ENCODE measurements at places on chromosomes 11 and 22. TPM values are rescaled to one million over a fixed set of nuclear protein-coding genes. Genes with fewer than 3 reads are reported as not detected.

Gene TH
- total RNA-seq = not detected

DNA sequence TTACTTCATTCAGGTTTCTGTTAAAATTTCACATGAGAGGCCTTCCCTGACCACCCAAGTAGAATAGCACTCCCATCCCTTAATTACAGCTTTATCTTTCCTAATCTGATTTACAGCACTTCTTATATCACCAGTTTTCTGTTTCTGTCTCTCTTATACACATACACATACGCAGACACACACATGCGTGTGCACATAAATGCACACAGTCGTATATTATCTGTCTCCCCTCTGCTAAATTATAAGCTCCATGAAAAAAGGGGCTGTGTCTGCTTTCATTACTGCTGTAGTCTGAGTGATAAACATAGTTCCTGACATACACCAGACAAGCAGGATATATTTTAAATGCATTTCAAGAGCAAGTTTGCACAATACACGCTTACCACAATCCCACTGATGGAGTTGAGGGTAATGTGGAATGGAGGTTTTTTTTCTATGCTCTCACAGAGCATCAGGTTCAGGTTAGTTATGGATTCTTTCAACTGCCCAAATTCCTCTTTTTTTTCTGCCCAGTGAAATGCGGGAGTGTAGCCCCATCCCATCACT is 13.7 kb upstream of the TOP3B start:
- no peak for DNase-seq

- DNase-seq = peak; percentile 92
These were observed 57.6 kb downstream of the FBXO7 start for GRCh38 chr22:32531931-32532819.

DNA sequence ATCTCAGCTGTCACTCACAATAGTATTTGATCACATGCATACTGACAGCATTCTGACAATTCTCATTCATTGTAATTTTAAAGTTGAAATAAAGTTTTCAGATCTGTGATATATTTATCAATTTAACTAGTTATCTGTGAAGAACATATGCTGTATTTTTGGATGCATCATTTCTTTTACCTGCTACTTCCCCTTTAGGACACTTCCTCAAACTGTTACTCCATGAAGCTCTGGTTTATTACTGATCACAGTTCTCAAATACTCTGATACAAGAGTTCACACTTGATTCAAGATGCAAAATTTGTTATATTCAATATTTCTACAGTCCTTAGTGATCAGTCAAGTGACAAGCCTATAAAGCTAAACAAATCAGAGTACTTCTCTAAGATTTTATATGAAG is 1655.2 kb downstream of the LRRC4C start:
- DNase-seq = no peak

DNA sequence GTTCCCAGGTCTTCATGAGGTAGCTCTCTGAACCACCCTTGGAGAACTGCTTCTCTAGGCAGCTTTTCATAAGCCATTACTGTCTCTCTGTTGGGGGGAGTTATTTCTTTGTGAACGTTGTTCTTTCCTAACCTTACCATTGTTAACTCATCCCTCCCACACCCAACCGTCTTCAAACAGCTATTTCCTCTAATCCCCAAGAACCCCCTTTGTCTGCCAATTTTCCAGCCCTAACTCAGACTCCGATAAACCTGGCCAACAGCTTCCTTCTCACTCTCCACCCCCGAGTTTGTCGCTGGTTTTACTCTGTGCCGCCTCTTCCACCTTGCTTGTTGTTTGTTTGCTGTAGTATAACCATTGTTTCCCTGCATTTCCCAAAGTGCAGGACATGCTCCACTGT is 131.5 kb downstream of the CCDC34 start:
- no peak for DNase-seq

DNA sequence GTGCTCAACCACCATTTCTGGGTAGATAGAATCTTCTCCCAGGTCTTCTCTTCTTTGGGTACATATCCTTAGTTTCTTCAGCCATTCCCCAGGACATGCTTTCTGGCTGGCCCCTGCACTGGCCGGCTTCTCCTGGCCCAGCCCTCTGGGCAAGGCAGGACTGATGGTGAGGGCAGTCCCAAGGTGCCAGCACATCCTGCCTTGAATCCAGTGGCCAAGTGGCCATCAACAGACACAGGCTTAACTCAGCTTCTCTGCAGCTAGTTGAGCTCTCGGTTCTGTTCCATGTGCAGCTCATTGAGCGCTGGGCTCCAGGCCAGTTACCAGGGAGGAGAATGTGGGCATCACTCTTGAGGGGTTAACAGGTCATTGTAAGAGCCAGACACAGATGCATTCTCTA is 17.6 kb downstream of the SMIM38 start:
- no peak for DNase-seq

DNA sequence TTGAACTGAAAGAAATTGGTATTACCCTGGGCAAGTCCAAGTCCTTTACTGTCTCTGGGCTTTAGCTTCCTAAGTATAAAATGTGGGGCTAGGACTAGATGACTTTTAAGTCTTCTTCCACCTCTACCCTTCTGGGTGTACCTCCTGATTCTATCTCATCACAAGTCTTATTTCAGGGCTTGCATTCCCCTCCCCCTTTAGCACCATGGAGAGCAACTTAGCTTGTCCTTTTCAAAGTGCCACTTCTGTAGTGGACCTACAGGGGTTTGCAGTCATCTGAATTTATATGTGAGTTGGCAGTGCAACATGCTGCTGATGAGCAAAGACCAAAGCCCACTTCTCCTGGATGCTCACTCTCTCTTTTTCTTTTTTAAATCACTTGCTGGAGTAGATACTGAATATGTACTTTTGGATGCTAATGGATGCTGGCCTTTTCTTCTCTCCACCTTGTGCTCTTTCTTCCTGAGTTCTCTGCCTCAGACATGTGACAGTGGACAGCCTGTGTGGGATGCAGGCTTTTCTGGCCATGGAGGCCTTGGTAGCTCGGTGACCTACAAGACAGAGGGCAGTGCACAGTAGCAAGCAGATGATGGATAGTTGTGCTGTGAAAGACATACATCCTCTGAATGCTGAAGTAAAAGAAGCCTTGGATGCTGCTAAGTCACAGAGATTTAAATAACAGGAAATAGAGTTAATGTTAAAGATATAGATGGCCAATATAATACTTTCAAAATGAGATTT is 185.0 kb downstream of the NELL1 start:
- no peak for DNase-seq

DNA sequence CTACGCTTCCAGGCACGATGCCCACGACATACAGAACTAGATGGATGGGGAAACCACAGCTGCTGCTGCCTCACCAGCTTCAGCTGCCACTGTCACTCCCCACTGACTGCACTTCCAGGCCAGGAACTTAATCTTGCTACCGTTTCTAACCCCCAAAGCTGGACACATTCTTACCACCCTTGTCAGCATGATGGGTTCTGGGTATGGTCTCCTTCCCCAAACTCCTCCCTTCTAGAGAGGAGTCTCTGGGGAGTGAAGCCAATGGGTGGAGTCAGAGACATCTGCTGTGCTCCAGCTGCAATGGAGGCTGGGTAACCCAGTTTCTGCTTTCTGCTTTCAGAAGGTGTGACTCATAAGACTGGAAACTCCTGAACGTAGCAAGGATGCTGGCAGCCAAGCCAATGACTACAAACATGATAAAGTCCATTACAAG is 87.0 kb upstream of the THY1 start:
- no peak for DNase-seq

All from cardiac muscle cell (in vitro differentiated cells and primary cell).